Naive B cell (primary cell): ENCODE measurements at places on chromosomes 12 and 14. TPM values are rescaled to one million over a fixed set of nuclear protein-coding genes. Genes with fewer than 3 reads are reported as not detected.

Gene GPR65
- 18.1 TPM for polyA plus RNA-seq

Gene CCDC175
- polyA plus RNA-seq: not detected

Gene GPD1
- polyA plus RNA-seq: not detected

Gene DUSP16
- 0.26 TPM for polyA plus RNA-seq

Gene BEGAIN
- not detected for polyA plus RNA-seq

Gene USP44
- 8.4 TPM for polyA plus RNA-seq

Gene ENDOU
- polyA plus RNA-seq: not detected

GRCh38 chr14:38662781-38663180, 406.9 kb upstream of the CLEC14A start:
- DNase-seq: no peak

DNA sequence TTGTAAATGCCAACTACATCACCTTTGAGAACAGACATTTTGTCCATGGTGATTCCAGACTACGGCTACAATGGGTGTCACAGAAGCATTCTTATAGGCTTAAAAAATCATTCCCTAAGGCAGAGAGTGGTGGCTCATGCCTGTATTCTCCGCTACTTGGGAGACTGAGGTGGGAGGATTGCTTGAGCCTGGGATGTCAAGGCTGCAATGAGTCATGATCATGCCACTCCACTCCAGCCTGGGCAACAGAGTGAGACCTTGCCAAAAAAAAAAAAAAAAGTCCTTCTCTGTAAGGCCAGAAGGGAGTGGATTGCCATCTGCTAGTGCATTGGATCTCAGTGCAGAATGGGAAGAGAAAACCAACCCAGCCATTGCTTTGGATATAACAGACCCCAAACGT, 522.5 kb downstream of the VRK1 start:
- DNase-seq: no peak

- DNase-seq: no peak
Measured at GRCh38 chr14:21072781-21073339, 2.8 kb downstream of the ARHGEF40 start.

DNA sequence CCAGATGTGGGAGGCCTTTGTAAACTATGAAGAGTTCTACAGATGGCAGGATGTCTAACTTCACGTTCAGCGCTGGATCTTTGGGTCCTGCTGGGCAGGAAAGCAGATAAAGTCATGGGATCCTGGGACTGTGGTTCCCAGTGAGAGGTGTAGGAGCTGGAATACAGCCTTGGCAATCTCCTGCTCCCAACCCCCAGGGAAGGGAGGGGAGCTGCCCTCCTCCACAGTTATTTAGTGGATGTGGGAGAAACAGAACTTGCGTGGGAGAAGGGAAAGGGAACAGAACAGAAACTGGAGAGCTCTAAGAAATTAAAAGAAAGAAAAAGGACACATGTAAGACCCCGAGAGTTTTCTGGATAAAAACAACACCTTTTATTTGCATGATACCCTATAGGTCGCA, 37.0 kb downstream of the NUAK1 start:
- DNase-seq: no peak

GRCh38 chr14:95101736-95102679, 55.3 kb downstream of the DICER1 start:
- no peak for DNase-seq

DNA sequence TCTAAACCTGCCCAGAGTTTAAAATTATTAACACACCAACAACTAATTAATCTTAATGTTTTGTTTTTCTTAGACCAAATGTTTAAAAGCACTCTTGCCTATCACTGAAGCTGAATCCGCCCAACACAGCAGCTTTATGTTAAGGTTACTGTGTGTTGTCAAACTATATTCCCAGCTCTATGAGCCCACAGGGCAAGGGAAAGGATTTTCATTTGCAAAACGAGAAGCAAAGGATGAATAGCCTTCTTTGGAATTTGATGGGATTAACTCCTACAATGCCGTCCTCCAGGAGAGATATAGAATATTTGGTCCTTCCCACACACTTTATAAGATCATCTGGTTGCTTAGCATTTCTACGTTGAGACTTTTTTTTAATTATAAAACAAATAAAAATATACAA, 43.7 kb downstream of the DUSP16 start:
- no peak for DNase-seq

DNA sequence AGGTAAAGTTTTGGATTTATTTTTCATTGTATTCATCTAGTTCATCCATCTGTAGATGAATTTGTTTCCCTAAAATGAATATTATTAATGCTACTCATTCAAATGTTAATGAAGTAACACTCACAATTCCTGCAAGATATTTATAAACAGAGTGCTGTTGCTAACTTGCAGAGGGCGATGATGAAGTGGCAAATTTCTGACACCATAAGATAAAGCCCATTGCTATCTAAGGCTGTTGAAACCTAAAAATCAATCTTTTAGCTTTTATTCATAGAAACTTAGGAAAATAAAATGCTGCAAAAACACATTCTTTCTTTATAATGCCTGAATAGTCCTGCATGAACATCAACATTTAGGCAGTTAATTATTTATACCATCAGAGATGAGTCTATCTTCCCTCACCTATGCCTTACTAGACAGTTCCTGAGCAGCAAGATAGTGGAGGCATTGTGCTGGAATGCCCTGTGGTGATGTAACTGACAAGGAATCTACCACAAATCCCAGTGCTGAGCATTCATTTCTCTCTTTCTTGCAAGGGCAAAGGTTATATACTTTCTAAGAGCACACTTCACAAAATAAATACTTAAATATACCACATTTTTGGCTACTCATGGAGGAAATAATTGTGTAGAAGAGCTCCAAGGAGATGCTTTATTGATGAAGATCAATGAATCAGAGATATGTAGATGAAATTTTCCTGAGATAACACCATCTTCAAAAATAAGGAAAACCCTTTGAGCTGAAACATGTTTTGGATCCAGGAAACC, 57.6 kb downstream of the LMNTD1 start:
- DNase-seq: no peak

GRCh38 chr14:50970886-50971781, 26.9 kb upstream of the PYGL start:
- no peak for DNase-seq

GRCh38 chr12:53062977-53063707, 13.3 kb downstream of the TNS2 start:
- DNase-seq: no peak

DNA sequence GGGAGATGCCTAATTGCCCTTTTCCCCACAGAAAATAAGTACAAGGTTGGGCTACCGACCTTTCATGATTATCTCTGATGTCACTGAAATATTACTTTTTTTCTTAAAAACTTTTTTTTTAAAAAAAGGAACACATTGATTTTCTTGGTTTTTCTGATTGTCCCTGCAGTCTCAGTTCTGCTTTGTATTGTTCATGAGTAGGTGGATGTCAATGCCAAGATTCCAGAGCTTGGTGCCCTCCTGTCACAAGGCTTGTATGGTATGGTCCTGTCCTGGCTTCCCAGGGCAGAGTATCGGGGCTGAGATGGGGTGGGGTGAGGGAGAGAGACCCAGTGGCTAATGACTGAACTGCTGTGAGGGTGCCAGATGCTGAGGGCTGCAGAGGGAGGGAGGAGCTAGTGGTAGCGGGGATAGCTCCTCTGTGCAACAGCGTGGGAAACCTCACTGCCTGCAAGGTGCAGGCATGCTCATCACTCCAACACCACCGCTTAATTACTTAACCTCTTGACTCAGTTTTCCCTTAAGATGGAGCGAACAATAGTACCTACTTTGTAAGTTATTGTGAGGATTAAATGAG, 4.4 kb upstream of the CTDSP2 start:
- DNase-seq: peak; percentile 21
